ENCODE measurements at places on chromosomes 11 and 22.

GRCh38 chr11:71429701-71430100, 18.5 kb downstream of the DHCR7 start:
- DNase-seq = no peak

- DNase-seq = no peak
Observed at GRCh38 chr11:131583421-131583820, 213.0 kb downstream of the NTM start.

- no peak for DNase-seq
Observed at GRCh38 chr11:108220721-108221336, 1.6 kb downstream of the NPAT start.

GRCh38 chr22:39833610-39834009, 60.0 kb downstream of the ENTHD1 start:
- no peak for DNase-seq

- no peak for DNase-seq
Observed at GRCh38 chr11:103862802-103863174, 173.7 kb upstream of the DDI1 start.

- DNase-seq = no peak
Observed at GRCh38 chr11:69366591-69366990, 72.6 kb downstream of the MYEOV start.

GRCh38 chr22:20523086-20523983, 15.9 kb downstream of the MED15 start:
- DNase-seq = peak; percentile 87

DNA sequence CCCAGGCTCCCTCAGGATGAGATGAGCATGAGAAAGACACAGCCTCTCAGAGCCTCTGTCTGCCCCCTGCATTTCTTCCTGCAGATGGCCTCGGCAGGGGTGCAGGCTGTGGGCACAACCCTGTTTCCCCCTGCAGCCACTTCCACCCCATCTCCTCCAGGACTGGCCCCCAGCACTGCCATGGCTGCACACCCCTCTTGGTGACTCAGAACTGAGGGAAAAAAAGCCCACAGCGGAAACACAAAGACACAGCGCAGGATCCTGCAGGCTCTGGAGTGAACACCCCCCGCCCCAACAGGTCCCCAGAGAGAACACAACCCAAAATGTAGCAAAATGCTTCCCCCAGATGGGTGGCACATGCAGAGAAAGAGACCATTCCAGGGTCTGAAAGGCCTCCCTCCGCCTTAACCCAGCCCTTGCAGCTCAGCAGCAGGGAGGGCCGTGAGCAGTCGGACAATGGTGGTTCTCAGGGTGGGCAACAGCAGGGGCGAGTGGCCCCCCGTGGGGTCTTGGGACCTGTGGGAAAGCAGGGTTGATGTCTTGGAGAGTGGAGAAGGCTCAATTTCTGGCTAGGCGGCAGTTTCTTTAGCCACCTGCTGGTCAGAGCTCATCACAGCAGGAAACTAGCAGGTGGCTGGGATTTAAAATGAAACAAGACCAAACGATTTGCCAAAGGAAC, 8.0 kb downstream of the TUBGCP6 start:
- DNase-seq = peak; percentile 15

GRCh38 chr22:47397673-47398072, 635.2 kb downstream of the TBC1D22A start:
- no peak for DNase-seq

DNA sequence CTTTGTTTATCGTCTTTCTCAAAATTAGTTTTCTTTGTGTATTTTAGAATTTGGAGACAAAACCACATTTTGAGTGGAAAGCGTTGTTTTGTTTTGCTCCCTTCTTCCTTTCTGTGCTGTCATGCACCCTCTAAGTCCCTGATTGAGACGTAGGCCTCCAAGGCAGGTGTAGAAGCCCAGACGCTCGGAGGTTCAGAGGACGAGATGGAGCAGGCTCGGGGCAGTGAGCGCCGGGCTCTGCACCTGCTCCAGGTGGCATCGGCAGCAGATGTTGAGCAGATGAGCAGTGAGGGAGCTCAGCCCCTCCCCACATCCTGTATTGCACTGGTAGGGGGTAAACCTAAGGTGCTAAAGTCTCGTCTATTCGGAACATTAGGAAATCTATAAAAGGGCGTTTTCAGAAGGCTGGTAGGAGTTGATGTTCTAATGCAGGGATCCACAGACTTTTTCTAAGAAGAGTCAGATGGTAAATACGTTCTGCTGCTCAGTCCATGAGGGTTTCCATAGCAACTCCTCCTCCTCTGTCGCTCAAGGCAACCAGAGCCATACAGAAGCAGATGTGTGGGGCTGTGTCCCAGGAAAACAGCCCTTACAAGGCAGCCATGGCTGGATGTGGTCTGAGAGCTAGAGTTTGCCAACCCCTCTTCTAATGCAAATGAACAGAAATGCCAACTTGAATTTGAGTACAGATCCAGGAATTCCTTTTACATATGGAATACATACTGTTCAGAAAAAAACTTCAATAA, 724.2 kb downstream of the BRD1 start:
- no peak for DNase-seq
